Fibroblast of lung (primary cell): ENCODE measurements at places on chromosomes 7 and 10. TPM values are rescaled to one million over a fixed set of nuclear protein-coding genes. Genes with fewer than 3 reads are reported as not detected.
A peak's percentile ranks its signal among the peaks of the same experiment; 100 is the strongest.

GRCh38 chr10:78699971-78700370 lies 368.8 kb upstream of the ZMIZ1 start:
- DNase-seq: no peak

DNA sequence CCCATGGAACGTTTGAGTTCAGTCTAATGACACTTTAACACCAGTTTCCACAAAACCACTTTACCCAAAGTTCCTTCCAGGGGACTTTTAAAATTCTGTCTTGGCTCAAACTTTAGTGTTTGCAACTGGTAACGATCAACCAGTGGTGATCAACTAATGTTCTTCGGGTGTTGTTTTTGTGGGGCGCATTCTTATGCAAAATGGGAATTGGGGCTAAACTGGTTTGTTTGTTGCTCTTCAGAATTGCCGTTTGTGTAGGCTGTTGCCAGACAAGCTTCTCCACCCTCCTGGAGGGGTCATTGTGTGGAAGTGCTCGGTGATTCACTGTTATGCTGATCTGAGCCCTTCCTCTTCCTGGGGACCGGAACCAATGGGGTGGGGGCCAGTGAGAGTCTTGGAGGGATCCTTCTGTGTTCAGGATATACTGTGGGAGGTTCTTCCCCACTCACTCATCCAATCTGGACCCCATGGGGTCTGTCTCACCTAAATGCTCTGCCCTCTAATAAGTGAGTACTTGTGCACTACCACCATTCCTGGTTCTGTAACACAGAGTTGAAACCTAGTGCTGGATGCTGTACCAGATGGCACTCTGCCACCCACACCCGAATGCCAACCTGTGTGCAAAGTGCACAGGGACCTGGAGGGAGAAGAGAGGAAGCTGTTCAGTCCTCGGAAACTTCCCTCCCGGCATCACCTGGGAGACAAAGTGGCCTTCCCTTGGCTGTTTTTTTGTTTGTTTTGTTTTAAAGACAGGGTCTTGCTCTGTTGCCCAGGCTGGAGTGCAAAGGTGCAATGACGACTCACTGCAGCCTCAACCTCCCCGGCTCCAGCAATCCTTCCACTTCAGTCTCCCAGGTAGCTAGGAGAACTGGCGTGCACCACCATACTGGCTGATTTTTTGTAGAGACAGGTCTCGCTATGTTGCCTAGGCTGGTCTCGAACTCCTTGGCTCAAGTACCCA lies 2.1 kb downstream of the NFE2L3 start:
- DNase-seq: peak; percentile 38

- DNase-seq: peak; percentile 61
These were observed 6.9 kb upstream of the SUN1 start for GRCh38 chr7:825386-825785.

DNA sequence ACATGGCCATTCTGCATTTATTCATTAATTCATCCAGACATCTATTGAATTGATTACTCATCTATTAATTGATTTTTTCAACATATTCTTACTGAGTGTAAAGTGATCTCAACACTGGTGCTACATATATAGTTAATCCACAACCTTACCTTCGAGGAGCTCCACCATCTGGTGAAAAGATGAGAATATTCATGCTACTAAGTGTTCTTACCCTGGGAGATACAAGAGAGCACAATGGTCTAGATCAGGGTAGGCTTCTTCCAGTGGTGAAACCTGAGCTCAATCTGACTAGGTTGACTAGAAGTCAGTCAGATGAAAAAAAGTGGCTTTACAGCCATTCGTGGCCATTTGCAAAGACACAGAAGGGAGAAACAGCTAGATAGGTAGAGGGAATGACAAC lies 507.4 kb downstream of the ANKRD7 start:
- no peak for DNase-seq

Gene AKR1C8
- not detected in 2 replicates for total RNA-seq

DNA sequence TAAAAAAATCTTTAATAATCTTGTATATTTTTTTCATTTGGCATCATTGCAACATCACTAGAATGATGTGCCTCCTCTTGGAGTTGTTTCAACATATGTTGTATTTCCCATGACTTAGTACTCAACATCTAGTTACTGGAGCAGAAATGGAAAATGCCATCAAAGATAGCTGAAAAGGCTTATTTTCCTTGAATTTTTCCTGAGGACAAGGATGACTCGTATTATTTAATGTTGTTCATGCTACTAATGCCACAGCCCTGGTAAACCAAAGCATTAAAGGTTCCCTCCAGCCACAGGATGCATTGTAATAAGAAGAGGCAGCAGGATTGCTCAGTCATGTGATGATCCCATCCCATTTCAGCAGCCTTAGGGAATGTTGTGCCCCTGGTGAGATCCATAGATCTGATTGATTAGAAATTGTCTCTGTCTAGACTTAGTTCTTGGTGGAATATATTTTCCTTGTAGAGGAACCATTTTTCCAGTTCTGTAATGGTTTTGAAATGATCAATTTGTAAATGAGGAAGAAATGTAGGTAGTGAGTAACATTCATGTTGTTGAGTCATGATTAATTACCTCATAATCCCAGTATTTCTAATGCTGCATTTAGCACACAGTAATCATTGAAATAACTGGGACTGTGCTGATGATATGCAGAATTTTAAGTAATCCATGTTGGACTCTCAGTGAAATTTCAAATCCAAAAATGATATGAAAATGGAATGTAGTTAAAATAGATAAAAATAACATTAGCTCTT lies 91.3 kb upstream of the SMIM30 start:
- peak; percentile 11 for DNase-seq

DNA sequence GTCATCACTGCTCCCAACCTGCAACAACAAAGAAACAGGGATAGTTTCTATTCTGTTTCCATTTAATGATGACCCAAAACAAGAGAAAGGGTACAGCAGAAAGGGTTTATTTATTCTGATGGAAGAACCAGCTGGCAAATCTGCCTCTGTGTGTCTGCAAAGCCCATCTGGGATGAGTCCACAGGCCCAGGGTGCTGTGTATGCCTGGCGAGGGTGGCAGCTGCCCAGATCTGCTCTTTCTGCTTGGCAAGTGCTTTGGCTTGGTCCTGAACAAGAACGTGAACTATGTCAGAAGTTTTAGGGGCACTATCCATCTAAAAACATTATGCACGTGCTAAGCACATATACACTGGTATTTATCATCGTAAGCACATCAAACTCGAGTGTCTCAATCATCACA lies 333.8 kb downstream of the CXCL12 start:
- DNase-seq: no peak

- DNase-seq: no peak
These were observed 187.6 kb upstream of the NEBL start for GRCh38 chr10:21084700-21085099.

Gene SLC16A12
- under 0.01 TPM in 2 replicates for total RNA-seq

- DNase-seq: no peak
These were observed 609 bp upstream of the PNLIP start for GRCh38 chr10:116545122-116545521.

DNA sequence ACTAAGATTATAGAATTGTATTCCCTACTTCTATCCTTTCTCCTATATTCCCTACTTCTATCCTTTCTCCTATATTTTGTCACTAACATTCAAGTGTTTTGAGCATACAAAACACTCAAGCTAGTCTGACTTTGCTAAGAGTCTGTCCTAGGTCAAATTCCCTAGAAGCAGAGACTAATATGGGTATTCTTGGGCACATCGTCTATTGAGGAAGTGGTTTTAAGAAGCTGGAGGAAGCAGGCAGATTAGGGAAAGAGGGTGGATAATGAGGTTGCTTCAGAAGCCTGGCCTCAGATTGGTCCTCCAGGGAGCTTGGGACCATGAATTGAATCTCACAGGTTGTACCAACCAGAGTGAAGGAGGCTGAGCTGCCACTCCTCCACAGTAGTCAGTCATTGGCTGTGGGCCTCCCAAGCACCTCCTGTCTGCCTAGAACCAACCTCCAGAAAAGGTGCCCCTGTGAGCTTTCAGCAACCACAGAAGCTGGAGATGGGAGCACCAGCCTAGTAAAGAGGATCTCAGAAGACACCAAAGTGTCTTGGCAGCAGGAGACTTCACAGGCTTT lies 295.9 kb upstream of the PHF14 start:
- DNase-seq: no peak

Gene ATP6V0A4
- total RNA-seq: not detected in 2 replicates

- no peak for DNase-seq
These were observed 55.1 kb downstream of the LARP4B start for GRCh38 chr10:876438-876837.

DNA sequence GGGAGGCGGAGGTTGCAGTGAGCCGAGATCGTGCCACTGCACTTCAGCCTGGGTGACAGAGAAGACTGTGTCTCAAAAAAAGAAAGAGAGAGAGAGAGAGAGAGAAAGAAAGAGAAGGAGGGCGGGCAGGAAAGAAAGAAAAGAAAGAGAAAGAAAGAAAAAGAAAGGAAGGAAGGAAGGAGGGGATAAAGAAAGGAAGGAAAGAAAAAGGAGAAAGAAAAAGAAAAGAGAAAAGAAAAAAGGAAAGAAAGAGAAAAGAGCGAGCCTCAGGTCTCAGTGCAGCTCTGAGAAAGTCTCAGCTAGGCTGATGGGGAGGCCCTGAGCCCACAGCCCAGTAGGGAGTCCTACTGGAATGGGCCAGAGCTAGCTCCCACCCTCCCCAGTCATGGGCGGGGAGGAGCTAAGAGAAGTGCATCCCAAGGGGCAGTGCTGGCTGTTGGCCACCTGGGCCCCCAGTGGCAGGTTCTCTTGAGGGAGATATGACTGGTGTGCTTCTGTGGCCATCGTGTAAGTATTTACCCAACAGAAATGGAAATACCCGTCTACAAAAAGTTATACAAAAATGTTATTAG lies 69.3 kb downstream of the ABRAXAS2 start:
- no peak for DNase-seq

Gene VIM
- total RNA-seq: 4,550 and 7,192 TPM in 2 replicates

Gene FBXO24
- 0.33 and 0.51 TPM in 2 replicates for total RNA-seq

DNA sequence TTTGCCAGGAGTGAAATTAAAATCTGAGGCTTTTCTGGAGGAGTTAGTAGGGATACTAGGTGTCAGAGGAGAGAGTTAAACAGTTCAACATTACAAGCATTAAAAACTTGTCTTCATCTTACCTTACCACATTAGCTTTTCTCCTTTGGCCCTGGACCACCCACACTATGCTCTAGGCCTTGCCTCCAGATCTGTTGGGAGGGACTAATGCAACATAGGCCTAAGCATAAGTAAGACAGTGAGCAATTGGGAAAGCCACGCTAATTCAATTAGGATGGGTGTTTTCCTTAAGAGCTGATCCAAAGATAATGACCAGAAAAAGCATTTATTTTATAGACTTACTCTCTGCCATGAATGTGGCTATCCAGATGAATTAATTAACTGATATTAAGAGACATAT lies 158.9 kb downstream of the ELMO1 start:
- DNase-seq: no peak
